ENCODE measurements at places on chromosomes 12 and 14. TPM values are rescaled to one million over a fixed set of nuclear protein-coding genes. Genes with fewer than 3 reads are reported as not detected.

Gene NEUROD4
- not detected for total RNA-seq

Gene CLEC2A
- not detected for total RNA-seq

Gene KRT73
- not detected for total RNA-seq

Gene HOTAIR
- not detected for total RNA-seq

Gene GSG1
- 1.6 TPM for total RNA-seq

Gene ASPG
- not detected for total RNA-seq

Gene NOXRED1
- 0.37 TPM for total RNA-seq

Gene ADCY4
- 3.7 TPM for total RNA-seq

Gene SERPINA9
- not detected for total RNA-seq

Gene P2RX7
- 1.8 TPM for total RNA-seq

Gene SVOP
- not detected for total RNA-seq

Gene CRIP2
- total RNA-seq = 24.6 TPM

Gene IFNG-AS1
- total RNA-seq = not detected

Gene PSMD9
- total RNA-seq = 46.5 TPM

Gene GAS2L3
- 56.7 TPM for total RNA-seq

Gene SOX5
- total RNA-seq = 6.8 TPM

Gene INHBC
- under 0.01 TPM for total RNA-seq

Gene WNT5B
- 56.6 TPM for total RNA-seq

Gene NXPH4
- 0.73 TPM for total RNA-seq

Gene TECPR2
- 13.9 TPM for total RNA-seq

Gene MIP
- not detected for total RNA-seq

Gene TC2N
- 1.2 TPM for total RNA-seq

Gene PTPRO
- 0.20 TPM for total RNA-seq

Gene KCNA5
- not detected for total RNA-seq

Gene C1QL4
- not detected for total RNA-seq

Gene OTOGL
- total RNA-seq = 0.20 TPM

Gene IRAK3
- total RNA-seq = 25.0 TPM

Gene ARHGAP5
- 45.6 TPM for total RNA-seq

Gene IAPP
- not detected for total RNA-seq

Gene LRRC10
- total RNA-seq = not detected

Gene KLRF1
- total RNA-seq = under 0.01 TPM

Gene HOXC9
- 2.9 TPM for total RNA-seq

Gene CLEC4C
- total RNA-seq = not detected

Gene VWF
- 1.2 TPM for total RNA-seq

Gene AICDA
- total RNA-seq = not detected

Gene SINHCAF
- 28.0 TPM for total RNA-seq

Gene OR4E1
- not detected for total RNA-seq

Gene LGALS3
- 256 TPM for total RNA-seq

Gene ANKRD33
- 1.5 TPM for total RNA-seq

Gene GPX2
- total RNA-seq = not detected

Gene MANSC4
- not detected for total RNA-seq

Gene SLC16A7
- 45.2 TPM for total RNA-seq

Gene FGF6
- total RNA-seq = not detected

Gene SLC2A3
- 99.6 TPM for total RNA-seq

Gene ITGB7
- 1.1 TPM for total RNA-seq

Gene PMCH
- total RNA-seq = not detected

Gene PRKAB1
- 10.3 TPM for total RNA-seq

Gene TAS2R9
- not detected for total RNA-seq

Gene PRB2
- not detected for total RNA-seq

Gene EDDM3A
- total RNA-seq = not detected

Gene FLVCR2
- 4.0 TPM for total RNA-seq

Gene MTA1
- total RNA-seq = 58.8 TPM

Data from subcutaneous preadipocyte (primary cell).